ENCODE measurements at places on chromosomes 2 and 18.

GRCh38 chr2:230258483-230258882, 32.9 kb downstream of the SP140 start:
- no peak for DNase-seq

DNA sequence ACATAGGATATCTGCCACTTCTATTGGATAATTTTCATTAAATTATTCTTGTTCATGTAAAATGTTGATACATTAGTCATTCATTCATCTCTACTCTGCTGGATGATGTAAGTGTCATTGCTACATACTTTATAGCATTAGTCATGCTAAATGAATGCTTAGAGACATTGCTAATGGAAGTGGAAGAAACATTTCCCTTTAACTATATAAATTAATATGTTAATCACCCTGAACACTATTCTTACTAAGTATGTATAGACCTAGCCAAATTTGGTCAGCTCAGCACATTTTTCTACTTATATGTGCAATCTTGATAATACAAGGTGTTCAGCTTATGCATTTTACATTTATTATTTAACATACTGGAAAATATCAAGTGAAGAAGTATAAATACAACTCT, 160.2 kb downstream of the DPP4 start:
- DNase-seq, result no peak

- no peak for DNase-seq
Observed at GRCh38 chr2:69619725-69620124, 23.8 kb downstream of the AAK1 start.

- no peak for DNase-seq
Observed at GRCh38 chr18:48867978-48868377, 82.8 kb downstream of the SMAD7 start.

GRCh38 chr2:10433947-10434885, 13.9 kb downstream of the ODC1 start:
- DNase-seq, result no peak

DNA sequence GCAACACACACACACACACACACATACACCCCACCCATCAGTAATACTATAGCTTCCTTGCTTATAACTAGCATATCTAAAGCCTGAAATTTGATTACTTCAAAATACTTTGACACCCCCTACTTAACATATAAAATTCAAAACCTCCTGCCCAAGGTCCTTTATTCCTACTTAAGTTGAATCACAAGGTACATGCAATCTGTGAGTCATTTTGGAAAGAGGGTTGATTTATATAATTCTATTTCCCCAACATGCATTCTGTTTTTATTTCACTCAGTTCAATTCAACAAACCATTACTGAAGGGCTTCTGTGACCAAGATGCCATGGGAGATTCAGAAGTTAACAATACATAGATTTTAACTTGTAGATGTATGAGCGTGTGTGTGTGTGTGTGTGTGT, 420.7 kb downstream of the METTL4 start:
- DNase-seq, result no peak

DNA sequence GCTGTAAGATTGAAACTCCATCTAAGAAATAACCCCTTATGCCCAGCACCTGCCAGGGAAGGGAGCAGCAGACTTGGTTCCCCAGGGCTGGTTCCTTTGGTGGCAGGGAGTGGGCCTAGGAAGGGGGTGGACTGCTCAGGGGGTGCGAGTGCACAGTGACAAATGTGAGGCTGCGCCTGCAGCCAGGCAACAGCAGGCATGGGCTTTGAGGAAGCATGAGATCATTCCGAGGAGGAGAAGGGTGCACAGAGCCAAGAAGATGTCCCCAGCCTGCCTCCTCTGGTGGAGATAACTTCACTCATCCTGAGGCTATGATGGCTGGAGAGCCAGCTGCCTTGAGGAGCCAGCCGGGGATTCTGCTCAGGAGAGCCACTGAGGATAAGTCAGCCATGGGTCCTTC, 158.0 kb downstream of the CAPN13 start:
- no peak for DNase-seq

GRCh38 chr2:28687640-28688385, 63.8 kb upstream of the PPP1CB start:
- no peak for DNase-seq

- DNase-seq, result no peak
Observed at GRCh38 chr2:136767030-136767429, 1.7 kb downstream of the THSD7B start.

- DNase-seq, result no peak
Observed at GRCh38 chr18:57433482-57433881, 1.7 kb upstream of the ONECUT2 start.

GRCh38 chr2:190583507-190584337, 49.2 kb upstream of the NEMP2 start:
- no peak for DNase-seq

DNA sequence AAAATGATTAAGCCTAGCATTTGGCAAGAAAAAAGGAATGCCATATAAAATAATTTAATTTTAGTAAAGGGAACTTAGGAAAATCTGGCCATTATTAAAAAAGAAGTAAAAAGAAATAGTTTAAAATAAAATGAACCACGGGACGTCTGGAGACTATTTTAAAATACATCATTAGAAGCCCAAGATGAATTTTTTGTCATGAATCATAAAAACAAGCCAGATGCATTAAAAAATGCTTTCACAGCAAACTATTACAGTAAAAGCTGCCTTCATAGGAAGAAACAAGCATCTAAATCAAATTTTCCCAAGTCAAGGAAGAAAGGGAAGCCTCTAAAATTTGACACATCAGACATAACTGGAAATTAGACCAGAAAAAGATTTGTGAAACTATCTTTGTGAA, 33.0 kb downstream of the COL5A2 start:
- DNase-seq, result no peak

DNA sequence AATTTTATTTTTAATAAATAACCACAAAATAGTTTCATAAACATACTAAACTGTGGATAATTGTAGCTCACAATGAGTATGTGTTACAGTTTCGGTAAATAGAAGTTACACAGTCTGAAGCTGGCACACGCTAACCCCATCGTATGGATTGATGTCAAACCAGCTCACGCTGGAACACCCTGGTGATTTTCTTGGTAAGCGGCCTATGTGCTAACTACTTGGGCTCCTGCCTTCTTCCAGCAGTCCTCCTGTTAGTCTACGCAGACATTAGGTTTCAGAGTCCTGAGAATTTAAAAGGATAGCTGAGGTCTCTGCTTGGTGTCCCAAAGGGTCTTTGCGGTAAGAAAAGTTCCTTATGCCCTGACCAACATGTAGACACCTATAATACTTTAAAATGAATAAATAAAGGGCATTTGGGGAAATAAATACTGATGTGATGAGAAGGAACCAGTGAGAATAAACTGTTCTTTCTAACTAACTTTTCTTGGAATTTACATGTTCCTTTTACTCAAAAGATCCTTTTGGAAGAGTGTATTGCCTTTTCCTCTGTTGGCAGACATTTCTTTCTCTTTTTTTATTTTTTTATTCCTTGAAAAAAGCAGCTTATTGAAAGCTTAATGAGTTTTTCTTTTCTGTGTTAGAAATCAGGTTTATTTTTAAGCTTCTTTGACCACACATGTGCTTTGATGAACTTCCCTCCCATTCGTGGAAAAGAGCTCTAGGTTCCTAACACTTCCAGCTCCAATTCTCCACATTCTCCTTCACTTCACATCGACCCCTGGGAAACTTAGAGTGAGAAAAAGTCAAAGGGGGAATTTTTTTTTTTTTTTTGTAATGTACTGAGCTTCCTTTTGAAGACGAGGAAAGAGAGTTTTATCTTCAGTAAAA, 322.2 kb downstream of the IRS1 start:
- DNase-seq, result no peak

DNA sequence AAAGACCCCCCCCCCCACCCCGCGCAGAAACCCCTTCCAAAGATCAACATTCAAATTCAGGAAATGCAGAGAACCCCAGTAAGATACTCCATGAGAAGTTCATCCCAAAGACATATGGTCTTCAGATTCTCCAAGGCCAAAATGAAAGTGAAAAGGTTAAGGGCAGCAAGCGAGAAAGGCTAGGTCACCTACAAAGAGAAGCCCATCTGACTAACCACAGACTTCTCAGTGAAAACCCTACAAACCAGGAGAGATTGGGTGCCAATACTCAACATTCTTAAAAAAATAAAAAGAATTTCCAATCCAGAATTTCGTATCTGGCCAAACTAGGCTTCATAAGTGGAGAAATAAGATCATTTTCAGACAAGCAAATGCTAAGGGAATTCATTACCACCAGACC, 175.2 kb downstream of the RND3 start:
- no peak for DNase-seq

DNA sequence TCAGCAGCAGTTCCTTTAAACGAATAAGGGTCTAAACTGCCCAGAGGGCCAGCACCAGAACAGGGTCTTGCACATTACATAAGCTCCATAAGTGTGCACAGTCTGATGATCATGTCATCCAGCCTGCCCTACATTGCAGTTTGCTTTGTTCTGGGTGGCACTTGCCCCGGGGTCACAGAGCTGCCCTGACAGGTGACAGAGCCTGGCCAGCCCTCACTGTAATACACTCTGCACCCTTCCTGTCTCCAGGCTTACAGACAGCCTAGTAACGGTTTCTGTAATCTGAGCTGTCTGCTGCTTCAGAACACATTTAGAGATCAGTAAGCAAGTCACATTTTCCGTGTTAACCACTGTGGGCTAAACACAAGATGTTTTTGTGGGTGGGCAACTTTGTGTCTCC, 213.3 kb downstream of the FAM210A start:
- DNase-seq, result no peak

GRCh38 chr18:31438402-31438801, 9.1 kb upstream of the DSG3 start:
- no peak for DNase-seq

- DNase-seq, result no peak
Observed at GRCh38 chr2:15588329-15588919, 3.2 kb upstream of the DDX1 start.

- no peak for DNase-seq
Observed at GRCh38 chr18:11962597-11962996, 18.7 kb upstream of the IMPA2 start.

GRCh38 chr18:46311491-46311890, 207.3 kb downstream of the HAUS1 start:
- DNase-seq, result no peak

DNA sequence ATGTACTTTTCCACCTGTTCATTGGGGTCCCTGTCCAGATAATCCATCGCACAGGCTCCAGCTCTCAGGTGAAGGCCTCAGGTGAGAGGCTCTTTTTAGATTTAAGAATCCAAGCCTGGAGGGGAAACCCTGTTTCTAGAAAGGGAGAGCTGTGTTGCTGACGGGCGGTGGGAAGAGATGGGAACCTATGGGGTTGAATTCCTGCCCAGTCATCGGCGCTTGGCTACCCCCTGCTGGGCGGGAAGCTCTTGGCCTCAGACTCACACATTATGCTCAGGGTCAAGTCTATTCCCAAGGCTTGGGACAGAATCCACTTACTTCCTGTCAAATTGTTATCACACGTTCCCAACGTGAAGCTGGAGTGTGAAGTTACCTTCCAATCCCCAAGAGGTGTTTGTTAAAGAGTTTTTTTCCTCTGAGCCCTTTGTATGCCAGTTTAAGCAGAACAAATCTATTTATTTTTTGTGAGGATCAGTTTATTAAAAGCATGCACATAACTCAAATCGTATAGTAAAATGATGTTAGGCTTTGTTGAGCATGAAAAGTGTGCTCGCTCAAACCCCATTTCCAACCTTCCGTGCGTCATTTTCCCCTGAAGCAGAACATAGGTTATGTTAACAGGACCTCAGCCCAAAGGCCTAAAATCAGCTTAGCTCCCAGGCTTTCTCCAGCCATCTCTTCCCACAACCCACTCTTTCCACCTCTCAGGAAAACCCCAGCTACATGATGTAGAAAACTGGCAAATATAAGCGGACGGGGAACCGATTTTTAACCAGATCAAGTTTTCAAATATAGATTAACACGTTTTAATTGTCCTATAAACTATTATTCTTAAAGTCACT, 181.7 kb upstream of the ETAA1 start:
- peak; percentile 56 for DNase-seq

DNA sequence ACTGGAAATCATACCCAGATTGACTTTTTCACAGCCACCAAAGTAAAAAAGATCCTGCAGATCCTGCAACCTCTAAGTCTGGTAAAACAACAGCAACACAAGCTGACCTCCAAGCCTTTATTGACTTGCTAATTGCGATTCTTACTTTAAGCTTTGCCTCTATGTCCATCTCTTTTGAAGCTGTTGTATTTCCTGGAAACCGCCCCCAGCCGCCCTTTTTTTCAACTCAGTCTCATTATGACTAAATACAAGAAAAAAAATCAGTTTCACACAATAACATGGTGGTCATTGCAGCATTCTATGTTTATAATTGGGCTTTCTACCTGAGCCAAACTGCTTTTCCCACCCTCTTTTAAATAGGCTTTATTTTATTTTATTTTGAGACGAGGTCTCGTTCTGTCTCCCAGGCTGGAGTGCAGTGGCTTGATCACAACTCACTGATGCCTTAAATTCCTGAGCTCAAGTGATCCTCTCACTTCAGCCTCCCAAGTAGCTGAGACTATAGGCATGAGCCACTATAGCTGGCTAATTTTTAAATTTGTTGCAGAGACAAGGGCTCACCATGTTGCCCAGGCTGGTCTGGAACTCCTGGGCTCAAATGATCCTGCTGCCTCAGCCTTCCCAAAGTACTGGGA, 76.2 kb downstream of the MOGAT1 start:
- DNase-seq, result no peak

- DNase-seq, result no peak
Observed at GRCh38 chr2:224850081-224850480, 133.9 kb upstream of the CCDC195 start.

DNA sequence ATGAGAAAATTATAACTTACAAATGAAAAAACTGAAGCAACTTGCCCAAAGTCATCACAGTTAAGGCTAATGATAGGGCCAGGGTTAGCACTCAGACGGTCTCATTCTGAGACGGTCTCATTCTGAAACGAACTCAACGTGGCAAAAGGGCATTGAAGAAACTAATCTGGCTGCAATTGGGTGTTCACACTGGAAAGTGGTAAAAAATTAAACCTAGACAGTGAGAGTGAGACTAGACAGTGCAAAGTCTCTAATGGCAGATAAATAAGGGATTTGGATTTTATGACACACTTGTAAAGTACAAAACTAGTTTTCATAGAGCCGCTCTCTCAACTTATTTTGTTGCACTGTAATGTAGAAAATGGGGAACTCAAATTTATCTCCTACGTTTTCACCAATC, 9.2 kb downstream of the LRPPRC start:
- no peak for DNase-seq

GRCh38 chr2:231666171-231667095, 41.9 kb upstream of the PTMA start:
- DNase-seq, result no peak

- DNase-seq, result no peak
Observed at GRCh38 chr2:6073191-6074088, 381.3 kb downstream of the SOX11 start.

DNA sequence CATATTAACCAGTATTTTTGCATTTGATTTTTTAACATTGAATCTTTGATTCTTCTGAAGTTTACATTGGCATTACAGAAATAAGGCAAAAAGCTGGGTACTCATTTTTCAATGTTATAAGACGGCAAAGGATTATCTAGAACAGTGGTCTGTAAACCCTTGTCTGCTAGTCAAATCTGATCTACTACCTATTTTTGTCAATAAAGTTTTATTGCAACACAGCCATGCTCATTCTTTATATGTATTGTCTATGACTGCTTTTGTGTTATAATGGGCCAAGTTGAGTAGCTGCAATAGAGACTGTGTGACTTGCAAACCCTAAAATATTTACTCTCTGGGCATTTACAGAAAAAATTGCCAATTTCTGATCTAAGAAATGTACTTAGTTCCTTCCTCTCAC, 181.0 kb downstream of the PDE11A start:
- no peak for DNase-seq
